ENCODE measurements at places on chromosomes 13 and 19. TPM values are rescaled to one million over a fixed set of nuclear protein-coding genes. Genes with fewer than 3 reads are reported as not detected.

DNA sequence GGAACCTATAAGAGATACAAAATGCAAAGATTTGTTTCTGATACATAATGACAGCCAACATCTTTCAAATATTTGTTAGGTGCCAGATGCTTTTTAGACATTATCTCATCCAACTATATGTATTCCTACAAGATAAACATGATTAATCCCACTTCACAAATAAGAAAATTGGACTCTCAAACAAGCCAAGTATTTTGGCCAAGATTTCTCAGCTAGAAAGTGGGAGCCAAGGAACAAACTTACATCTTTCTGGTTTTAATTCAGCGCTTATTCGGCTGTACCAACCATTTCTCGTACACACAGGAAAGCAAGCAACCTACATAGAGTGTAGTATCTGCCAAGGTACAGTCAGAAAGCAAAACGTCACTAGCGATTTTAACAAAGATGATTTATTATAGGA, 85.7 kb upstream of the SERP2 start:
- DNase-seq: no peak

GRCh38 chr19:41192574-41193429, at the start of gene CYP2S1:
CYP2S1 (plus strand) TSS chr19:41193219; CDS start chr19:41193265, 46 bp downstream.
- DNase-seq: no peak

DNA sequence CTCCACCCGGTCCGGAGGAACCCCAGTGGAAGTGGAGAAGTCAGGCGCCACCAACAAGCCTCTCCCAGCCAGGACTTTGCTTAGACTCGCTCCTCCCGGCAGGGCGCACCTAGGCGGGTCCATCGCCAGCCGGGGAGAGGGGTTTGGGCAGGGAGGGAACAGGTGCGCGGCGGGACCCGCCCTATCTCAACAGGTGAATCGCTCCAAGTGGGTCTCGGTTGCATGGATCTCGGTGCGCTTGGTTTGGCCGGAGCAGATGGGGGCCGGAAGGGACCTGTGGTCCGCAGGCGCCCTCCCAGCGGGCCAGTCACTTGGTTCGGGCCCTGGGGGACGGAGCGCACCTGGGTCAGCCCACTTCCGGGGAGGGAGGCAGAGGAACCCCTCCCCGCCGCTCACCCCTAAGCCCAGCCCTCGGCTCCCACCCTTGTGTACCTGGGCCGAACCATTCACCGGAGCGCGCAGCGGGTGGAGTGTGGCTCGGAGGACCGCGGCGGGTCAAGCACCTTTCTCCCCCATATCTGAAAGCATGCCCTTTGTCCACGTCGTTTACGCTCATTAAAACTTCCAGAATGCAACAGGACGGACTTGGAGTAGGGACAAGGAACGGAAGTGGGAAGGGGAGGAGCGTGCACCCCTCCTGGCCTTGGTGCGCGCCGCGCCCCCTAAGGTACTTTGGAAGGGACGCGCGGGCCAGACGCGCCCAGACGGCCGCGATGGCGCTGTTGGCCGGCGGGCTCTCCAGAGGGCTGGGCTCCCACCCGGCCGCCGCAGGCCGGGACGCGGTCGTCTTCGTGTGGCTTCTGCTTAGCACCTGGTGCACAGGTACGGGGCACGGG, at the start of gene LSR:
TSS of gene LSR (plus strand) at position 693 of the 836 bp plus-strand sequence. CDS start at position 714, 21 bp downstream.
- DNase-seq: no peak

DNA sequence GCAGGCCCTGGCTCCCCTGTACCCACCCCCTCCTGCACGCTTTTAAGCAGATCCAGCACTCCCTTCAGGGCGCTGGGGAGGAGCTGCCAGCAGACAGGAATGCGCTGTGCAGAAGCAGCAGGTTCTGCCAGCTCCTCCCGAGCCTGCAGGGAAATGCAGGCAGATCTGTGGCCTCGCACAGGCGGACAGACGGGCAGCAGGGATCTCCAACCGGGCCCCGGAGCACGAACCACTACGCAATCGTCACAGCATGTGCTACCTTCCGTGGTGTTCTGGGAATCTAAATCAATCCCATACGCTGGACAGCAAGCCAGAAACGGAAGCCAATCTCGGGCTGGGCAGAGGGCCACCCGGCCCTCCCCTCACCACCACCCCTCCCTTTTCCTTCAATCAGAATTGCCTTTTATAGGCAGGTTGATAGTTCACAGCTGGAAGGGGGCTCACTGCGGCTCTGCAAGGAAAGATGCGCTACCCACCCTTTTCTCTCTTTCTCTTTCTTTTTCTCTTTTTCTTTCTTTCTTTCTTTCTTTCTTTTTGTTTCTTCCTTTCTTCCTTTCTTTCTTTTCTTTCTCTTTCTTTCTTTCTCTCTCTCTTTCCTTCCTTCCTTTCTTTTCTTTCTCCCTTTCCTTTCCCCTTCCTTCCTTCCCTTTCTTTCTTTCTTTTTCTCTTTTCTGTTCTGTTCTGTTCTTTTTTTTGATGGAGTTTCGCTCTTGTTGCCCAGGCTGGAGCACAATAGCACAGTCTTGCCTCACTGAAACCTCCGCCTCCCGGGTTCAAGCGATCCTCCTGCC, 99.9 kb downstream of the GNG7 start:
- DNase-seq: no peak

Gene KL
- total RNA-seq: 0.14 TPM

DNA sequence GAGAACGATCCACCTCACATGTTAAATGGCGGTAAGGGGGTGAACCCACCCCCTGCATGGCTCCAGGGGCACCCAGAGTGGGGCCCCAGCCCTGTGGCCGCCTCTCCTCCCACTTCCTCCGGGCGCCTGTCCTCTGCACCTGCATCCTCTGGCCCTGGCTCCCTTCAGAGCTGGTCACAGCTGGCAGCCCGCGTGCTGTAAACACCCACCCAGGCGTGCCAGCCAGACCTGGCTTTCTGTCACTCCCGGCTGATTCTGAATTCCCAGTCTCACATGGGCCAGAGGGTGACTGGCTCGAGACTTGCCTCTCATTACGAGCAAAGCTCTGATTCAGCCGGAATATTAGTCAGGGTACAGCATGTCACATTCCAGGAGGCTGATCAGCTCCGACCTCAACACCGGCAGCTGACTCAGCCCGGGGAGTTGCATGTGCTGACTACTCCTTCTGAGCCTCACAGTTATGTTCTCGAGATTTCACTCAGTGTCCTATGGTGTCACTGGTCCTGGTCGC, 75.1 kb downstream of the GNG7 start:
- no peak for DNase-seq

Gene BCAM
- total RNA-seq: not detected

GRCh38 chr19:1232652-1233072, 5.1 kb downstream of the CBARP start:
- no peak for DNase-seq

DNA sequence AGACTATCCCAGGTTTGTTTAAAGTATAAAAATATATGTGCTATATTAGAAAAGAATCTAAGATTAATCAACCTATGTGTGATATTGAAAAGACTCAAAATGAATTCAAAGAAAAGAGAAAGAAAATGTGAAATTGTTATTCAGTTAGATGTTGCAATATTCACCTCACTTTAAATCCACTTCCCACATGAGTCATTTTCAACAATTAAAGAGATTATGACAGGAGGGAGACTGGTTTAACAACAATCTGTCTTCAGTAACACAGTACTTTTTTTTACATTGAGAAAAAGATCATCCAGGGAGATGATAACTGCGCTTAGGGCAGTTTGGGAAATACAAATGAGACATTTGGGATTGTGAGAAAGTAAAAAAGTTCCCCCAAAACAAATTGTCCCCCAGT, 1246.2 kb downstream of the SLITRK1 start:
- no peak for DNase-seq

DNA sequence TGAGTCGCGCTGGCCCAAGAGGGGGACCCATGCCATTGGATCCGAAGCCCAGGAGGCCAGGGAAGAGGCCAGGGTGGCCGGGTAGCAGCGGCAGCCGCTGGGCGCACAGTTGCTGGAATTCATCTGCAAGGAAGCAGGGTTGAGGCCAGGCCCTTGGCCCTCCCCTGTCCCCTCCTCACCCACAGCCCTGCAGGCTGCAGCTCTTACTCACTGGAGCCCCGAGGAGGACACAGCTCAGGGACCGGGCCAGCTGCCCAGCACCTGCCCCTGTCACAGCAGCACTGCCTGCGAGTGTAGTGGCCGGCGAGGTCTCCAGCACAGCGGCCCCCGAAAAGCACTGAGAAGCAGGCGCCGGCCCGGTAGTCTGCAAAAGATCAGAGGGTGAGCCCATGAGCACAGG, 11.2 kb downstream of the FBN3 start:
- no peak for DNase-seq

DNA sequence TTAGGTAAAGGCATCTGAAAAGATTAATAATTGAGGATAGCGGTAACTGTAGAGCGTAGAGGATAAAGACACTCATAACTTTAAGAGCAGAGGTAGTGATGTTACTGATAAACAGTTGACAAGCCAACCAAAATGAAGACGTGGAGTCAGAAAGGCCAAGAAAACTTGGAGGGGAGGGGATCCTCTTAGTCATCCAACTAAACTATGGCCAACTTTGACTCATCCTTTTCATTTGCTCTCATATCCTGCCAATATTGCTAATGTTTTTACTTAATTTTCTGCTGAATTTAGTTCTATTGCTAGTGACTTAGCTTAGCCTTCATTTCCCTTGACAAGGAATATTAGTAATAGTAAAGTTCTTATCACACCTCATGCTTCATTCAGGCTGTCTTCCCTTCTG, 13.4 kb downstream of the ITGBL1 start:
- DNase-seq: no peak

GRCh38 chr13:50162001-50162400, 146.8 kb downstream of the KCNRG start:
- no peak for DNase-seq

- DNase-seq: no peak
Measured at GRCh38 chr13:31965361-31966066, 66.1 kb upstream of the FRY start.

GRCh38 chr13:93721483-93721882, 494.9 kb downstream of the GPC6 start:
- no peak for DNase-seq

DNA sequence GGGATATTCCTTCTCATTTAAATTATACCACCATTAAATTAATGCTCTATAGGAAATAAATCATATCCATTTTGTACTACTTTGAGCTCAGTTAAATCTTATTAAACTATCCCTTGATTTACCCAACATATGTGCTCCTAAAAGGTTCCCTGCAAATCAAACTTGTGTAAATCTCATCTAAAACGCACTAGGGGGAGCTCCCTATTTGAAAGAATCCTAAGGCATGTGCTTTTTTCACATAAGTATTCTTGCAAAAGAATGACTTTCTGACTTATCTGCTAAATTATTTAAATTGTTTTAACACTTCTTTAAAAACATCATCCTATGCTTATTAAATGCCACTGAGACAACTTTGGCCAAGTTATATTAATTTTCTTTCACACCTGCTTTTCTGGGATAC, 7.9 kb downstream of the INTS6 start:
- no peak for DNase-seq

Gene PTOV1
- total RNA-seq: 134 TPM

- DNase-seq: no peak
Measured at GRCh38 chr13:42478531-42479156, 95.3 kb upstream of the TNFSF11 start.

GRCh38 chr13:113299951-113300350, 2.9 kb downstream of the LAMP1 start:
- no peak for DNase-seq

DNA sequence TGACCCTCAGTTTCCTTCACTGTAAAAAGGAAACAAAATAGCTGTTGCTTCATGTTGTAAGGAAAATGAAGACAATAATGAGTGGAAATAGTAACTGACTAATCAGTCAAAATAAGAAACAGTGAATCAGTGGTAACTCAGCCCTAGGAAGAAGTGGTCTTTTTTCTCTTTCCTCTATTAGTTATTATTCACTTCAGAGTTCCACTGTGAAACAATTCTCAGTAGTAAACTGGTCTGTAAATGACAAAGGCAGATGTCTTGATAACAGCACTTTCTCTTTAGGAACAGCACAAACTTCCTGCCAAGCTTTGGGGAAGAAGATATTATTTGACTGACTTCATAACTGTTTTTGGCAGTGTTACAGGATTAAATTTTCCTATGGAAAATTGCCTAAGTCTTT, 600.5 kb upstream of the KLHL1 start:
- no peak for DNase-seq

Data from activated T-helper 2 cell treated with anti-CD3 and anti-CD28 coated beads, Interferon-gamma antibody, Interleukin-2, Interleukin-4, amounts not matched to agents 10 μg/mL and 5 μg/mL and 100 μg/mL, durations not matched to agents 14 hours and 24 hours and 36 hours (primary cell).